Fibroblast of lung (primary cell): ENCODE measurements at places on chromosomes 4 and X. TPM values are rescaled to one million over a fixed set of nuclear protein-coding genes. Genes with fewer than 3 reads are reported as not detected.

Gene C4orf54
- polyA plus RNA-seq = 0.01 TPM in 2 replicates

Gene ASMT
- polyA plus RNA-seq = not detected in 2 replicates

Gene HTRA3
- 1.0 and 3.5 TPM in 2 replicates for polyA plus RNA-seq

Gene BEX4
- 12.4 and 15.5 TPM in 2 replicates for polyA plus RNA-seq

Gene SFRP2
- 0.32 TPM in 1 of 2 replicates, not detected in the other for polyA plus RNA-seq

GRCh38 chr4:20532116-20532790 lies 168.0 kb upstream of the PACRGL start:
- H3K27ac ChIP-seq = no peak overlapping the region
- H3K4me1 ChIP-seq = no peaks in the 10 kb centered on the region
- H3K27me3 ChIP-seq = no peaks in the 10 kb centered on the region
- H3K4me3 ChIP-seq = no peak overlapping the region
- no peak for DNase-seq

DNA sequence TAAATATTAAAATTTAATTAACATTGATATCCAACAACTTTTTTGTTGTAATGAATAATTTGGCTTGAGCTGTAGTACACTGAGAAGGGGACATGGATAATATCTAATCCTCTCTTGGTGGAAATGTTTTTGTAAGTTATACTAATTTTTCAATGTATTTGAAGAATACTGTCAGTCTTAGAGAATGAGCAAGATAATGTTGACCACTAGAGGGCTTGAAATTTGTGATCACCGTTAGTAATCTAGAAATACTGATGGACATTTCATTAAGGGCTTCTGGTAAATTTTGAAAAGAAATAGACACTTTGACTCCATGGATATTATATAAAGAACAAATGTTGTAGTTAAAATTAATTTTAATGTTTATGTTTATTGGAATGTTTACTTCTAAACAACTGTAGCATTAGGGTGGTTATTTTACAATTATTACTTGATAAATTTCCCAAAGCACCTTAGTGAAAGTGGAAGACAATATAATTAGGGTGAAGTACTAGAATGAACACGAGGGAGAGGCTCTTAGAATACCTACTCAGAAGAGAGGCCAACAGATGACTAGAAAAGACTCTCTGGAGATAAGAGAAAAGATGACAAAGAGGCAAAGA lies 20.0 kb upstream of the CAMK2D start:
- no peak overlapping the region for H3K27ac ChIP-seq
- H3K4me1 ChIP-seq = peaks cover 6% of the 10 kb centered on the region
- H3K27me3 ChIP-seq = no peaks in the 10 kb centered on the region
- no peak overlapping the region for H3K4me3 ChIP-seq

DNA sequence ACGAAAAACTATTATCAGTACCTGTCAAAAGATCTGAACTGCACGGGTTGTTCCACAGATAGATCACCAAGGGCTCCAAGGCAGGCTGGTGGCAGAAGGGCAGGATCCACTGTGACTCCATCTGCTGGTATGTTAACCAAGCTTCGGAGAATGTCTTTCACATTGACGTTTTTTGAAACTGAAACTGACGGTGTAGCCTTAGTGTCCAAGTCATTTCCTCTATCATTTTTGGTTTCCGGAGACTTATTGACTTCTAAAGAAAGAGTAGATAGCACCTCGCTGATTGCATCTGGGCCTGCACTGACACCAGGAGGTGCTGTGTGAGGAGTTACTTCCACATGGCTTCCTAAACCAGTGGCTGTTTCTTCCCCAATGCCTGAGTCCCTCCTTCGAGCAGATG lies 186.9 kb downstream of the LRBA start:
- no peak for DNase-seq
- no peaks in the 10 kb centered on the region for H3K36me3 ChIP-seq
- no peaks in the 10 kb centered on the region for H3K27me3 ChIP-seq
- no peak overlapping the region for H3K27ac ChIP-seq
- no peaks in the 10 kb centered on the region for H3K4me1 ChIP-seq

DNA sequence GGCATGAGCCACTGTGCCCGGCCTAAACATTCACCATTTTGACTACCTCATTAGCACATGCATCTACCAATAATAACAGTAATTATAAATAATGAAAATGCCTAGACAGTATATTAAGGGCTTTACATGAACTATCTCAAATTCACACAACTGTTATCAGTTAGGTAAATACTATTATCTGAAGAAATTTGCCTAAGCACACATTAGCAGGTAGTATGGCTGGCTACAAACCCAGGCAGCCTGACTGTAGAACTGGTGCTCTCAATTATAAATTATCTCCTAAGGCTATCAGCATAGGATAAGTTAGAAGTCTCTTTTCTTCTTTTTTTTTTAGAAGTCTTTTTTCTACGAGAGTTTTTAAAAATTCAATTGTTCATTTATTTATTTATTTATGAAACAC lies 14.1 kb upstream of the CXorf38 start:
- DNase-seq = no peak
- H3K27me3 ChIP-seq = no peaks in the 10 kb centered on the region
- H3K4me3 ChIP-seq = no peak overlapping the region
- H3K36me3 ChIP-seq = peaks cover 2% of the 10 kb centered on the region
- no peak overlapping the region for H3K27ac ChIP-seq

DNA sequence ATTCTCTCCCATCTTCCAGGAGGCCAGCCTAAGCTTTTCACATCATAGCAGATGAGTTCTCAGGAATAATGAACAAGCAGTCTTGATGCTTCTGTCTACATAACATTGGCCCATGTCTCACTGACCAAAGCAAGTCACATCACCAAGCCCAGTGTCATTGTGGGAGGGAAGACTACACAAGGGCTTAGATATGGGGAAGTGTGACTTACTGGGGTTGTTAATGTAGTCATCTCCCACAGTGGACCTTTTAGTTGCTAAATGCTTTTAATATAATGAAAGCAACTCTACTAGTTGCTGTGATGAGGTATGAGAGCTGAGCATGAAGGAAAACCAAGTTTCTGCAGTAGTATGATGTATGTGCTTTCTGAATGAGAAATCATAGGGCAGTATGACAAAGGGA lies 40.5 kb downstream of the TSPAN7 start:
- no peak for DNase-seq
- no peaks in the 10 kb centered on the region for H3K4me1 ChIP-seq
- no peaks in the 10 kb centered on the region for H3K36me3 ChIP-seq
- no peak overlapping the region for H3K4me3 ChIP-seq
- no peak overlapping the region for H3K27ac ChIP-seq
- no peaks in the 10 kb centered on the region for H3K27me3 ChIP-seq

DNA sequence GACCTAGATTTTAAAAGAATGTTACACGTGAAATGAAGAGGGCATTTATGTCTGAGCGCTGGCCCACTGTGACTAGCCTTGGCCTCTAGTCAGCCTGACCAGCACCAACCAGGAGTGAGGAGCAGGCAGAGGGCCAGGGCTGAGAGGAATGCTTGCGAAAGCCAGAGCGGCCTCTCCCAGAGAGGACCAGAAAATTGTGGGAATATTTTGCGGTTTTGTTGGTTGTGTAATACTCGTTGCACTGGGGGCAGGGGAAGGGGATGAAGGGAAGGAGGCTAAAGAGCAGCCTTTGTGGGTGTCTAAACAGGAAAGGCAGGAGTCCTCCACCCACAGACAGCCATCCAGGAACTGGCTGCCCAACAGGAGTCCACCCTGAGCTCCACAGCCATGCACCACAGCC lies 3.8 kb downstream of the GABRE start:
- DNase-seq = peak; percentile 94
- no peak overlapping the region for H3K27ac ChIP-seq
- H3K4me1 ChIP-seq = no peaks in the 10 kb centered on the region
- H3K4me3 ChIP-seq = no peak overlapping the region
- peaks cover 5% of the 10 kb centered on the region for H3K27me3 ChIP-seq

DNA sequence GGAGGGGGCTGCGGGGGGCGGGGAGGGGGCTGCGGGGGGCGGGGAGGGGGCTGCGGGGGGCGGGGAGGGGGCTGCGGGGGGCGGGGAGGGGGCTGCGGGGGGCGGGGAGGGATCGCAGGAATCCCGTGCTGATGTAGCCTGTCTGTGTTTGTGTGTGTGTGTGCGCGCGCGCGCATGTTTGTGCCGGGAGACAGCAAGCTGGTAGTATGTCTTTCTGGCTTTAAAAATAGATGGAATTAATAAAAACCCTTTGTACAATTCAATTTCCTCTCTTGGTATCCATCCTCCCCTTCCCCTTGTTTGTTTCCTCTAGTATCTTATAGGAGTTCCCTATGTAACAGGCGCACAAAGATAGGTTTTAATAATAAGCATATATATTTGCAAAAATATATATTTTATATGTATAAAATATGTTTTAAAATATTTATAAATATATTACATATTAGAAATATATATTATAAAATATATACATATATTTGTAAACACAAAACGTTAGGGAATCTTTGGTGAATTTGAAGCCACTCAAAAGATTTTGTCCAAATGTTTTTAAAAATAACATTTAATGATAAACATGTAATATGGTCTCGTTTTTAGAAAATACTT lies 782 bp downstream of the ARHGAP24 start:
- peak; percentile 60 for DNase-seq
- H3K4me3 ChIP-seq = peak overlapping the region; percentile 24
- no peaks in the 10 kb centered on the region for H3K36me3 ChIP-seq
- H3K27me3 ChIP-seq = no peaks in the 10 kb centered on the region

DNA sequence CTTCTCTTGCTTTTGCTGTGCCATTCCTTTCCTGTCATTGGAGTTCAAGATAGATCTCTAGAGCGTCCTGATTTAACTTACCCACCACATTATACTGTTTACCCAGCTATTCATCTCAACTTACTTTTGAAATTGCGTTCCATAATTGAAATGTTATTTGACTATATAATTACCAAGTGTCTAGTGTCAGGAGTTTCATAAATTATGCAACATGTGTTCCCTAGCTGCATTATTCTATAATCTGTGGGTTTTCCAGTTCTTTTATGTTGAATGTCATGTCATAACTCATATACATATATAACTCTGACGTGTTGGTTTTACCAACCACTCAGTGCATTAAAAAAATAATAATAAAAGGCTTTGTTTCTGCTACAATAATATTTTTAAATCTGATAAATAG lies 285.9 kb upstream of the ARSJ start:
- H3K27ac ChIP-seq = no peak overlapping the region
- no peak overlapping the region for H3K4me3 ChIP-seq
- no peak for DNase-seq
- H3K27me3 ChIP-seq = no peaks in the 10 kb centered on the region
- no peaks in the 10 kb centered on the region for H3K36me3 ChIP-seq
- H3K4me1 ChIP-seq = no peaks in the 10 kb centered on the region

- no peak overlapping the region for H3K4me3 ChIP-seq
- H3K36me3 ChIP-seq = no peaks in the 10 kb centered on the region
Measured at GRCh38 chr4:15958562-15958961, 4.4 kb downstream of the FGFBP2 start.

DNA sequence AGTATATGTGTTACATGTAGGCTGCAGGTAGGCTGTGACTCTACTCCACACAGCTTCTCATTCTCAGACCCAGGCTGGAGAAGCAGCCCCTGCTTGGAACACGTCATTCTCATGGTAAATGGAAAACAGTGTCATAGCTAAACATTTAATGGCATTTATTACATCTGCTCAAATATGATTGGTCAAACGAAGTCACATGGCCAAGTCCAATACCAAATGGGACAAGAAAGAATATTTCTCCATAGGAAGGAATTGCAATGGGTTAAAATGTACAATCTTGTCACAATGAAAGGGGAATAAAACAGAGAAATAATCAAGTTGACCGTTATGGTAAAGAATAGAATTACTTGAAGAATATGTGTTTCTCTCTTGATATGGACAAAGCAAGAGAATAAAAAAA lies 198.6 kb downstream of the ANAPC10 start:
- no peak overlapping the region for H3K4me3 ChIP-seq
- H3K27me3 ChIP-seq = no peaks in the 10 kb centered on the region
- no peaks in the 10 kb centered on the region for H3K36me3 ChIP-seq
- DNase-seq = no peak
- no peak overlapping the region for H3K27ac ChIP-seq
- no peaks in the 10 kb centered on the region for H3K4me1 ChIP-seq

DNA sequence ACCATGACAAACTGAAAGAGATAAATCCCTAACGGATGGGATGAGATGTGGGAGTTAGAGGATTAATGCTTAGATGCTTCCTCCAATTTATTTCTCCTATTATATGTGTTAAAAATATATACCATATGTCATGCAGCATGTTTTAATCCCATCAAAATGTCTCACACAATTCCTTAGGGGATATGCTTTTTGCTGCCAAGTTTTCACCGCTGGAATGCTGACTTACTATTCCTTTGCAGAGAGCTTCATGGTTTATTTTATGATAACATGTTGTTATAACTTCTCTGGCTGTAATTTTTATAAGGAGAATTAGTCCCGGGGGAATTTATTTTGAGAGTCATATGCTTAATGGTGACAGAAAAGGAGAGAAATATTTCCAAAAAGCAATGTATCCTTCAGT lies 670.3 kb downstream of the IL1RAPL1 start:
- DNase-seq = peak; percentile 76
- no peaks in the 10 kb centered on the region for H3K4me1 ChIP-seq
- H3K27ac ChIP-seq = no peak overlapping the region
- no peaks in the 10 kb centered on the region for H3K36me3 ChIP-seq
- H3K4me3 ChIP-seq = no peak overlapping the region

- no peak overlapping the region for H3K4me3 ChIP-seq
- no peak overlapping the region for H3K27ac ChIP-seq
- DNase-seq = no peak
- H3K4me1 ChIP-seq = no peaks in the 10 kb centered on the region
- no peaks in the 10 kb centered on the region for H3K36me3 ChIP-seq
Measured at GRCh38 chr4:118680808-118681207, 4.4 kb upstream of the METTL14 start.

DNA sequence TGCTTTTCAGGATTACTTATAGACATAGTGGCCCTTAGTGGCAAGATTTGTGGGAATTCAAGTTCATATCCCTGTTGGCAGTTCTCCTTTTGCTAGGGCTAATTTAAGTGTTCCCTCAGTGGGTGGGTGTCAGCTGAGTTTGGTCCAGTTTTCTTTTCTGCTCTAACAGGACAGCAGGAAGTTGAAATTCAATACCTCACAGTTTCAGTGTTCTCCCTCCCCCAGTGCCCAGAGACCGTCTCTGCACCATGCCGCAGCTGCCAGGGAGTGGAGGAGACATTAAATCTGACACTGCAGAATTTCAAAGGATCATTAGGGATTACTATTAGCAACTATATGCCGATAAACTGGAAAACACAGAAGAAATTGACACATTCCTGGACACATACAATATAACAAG lies 50.7 kb downstream of the UBE2NL start:
- H3K27ac ChIP-seq = no peak overlapping the region
- no peaks in the 10 kb centered on the region for H3K36me3 ChIP-seq
- DNase-seq = no peak
- no peak overlapping the region for H3K4me3 ChIP-seq
- no peaks in the 10 kb centered on the region for H3K4me1 ChIP-seq

DNA sequence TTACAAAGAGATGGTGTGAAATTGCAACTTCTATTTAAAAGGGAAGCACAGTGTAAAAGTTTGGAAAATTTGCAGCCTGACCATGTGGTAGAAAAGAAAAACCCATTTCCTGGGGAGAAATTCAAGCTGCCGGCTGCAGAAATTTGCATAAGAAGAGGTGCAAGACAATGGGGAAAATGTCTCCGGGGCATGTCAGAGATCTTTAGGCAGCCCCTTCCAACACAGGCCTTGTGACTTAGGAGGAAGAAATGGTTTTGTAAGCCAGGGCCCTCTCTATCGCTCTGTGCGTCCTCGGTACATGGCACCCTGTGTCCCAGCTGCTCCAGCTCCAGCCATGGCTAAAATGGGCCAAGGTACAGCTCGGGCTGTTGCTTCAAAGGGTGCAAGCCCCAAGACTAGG lies 40.4 kb downstream of the CCDC158 start:
- DNase-seq = no peak
- H3K4me3 ChIP-seq = no peak overlapping the region
- no peaks in the 10 kb centered on the region for H3K36me3 ChIP-seq
- H3K27ac ChIP-seq = no peak overlapping the region
- H3K4me1 ChIP-seq = no peaks in the 10 kb centered on the region
- no peaks in the 10 kb centered on the region for H3K27me3 ChIP-seq

GRCh38 chr4:32789026-32789608 lies 2068.9 kb downstream of the PCDH7 start:
- peak; percentile 57 for DNase-seq
- H3K27me3 ChIP-seq = no peaks in the 10 kb centered on the region
- no peak overlapping the region for H3K27ac ChIP-seq
